ENCODE measurements at places on chromosomes 11 and 22.

GRCh38 chr11:35290876-35291275 lies 128.5 kb downstream of the SLC1A2 start:
- DNase-seq, result no peak

DNA sequence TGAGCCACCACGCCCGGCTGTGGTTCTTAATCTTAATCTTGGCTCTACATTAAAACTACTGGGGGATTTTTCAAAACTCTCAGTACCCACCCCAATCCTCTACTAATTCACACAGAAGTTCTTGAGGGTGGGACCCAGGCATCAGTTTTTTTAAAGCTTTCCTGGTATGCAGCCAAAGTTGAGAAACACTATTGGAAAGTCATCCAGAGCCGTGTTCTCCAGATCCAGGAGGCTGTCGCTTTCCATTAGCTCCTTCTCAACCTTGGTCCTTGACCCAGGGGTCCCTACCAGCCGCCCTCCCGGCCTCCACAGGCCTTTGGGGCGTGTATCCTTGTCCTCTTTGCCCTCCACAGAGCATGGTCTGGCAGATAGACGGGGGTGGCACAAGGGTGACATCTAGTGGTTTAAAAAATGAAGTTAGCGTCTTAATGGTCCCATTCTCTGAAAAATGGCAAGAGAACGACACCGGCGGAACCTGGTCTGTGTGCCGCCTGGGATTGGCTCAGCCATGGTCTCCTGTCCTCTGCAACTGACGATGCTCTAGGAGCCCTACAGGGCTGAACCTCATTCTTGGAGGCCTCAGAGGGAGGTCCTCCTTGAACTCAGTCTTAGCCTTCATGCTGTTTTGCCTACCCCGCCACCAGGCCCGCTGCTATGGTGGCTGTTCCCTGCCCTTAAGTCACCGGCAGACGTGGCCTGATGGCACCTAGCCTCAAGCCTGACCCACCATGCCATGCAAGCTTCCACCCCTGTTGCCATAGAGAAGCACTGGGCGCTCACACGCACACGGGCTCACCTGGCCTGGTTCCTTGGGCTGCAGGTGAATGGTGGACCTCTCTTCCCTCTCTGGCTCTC lies 152.0 kb upstream of the SYN3 start:
- DNase-seq, result peak; percentile 29

DNA sequence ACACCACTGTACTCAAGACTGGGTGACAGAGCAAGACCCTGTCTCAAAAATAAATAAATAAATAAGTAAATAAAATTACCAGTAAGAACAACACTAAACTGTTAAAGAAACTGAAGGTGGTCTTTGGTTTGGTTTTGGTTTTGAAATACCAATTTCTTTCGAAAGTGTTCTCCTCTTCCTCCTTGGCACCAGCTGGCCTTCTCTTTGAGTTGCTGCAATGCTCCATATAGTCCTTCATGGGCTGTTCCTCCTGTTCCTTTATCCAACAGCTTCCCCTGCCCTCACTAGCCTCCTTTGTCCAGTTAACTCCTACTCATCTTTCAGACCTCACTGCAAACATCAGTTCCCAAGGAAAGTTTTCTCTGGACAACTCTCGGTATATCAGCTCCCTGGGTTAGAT lies 5.0 kb upstream of the UVRAG start:
- DNase-seq, result no peak

- no peak for DNase-seq
These were observed 658 bp downstream of the STIP1 start for GRCh38 chr11:64186492-64187165.

GRCh38 chr11:78860720-78861422 lies 286.2 kb upstream of the NARS2 start:
- DNase-seq, result peak; percentile 24

GRCh38 chr22:49522582-49523373 lies 304.9 kb downstream of the BRD1 start:
- no peak for DNase-seq

- peak; percentile 48 for DNase-seq
These were observed 21.6 kb downstream of the ZFTA start for GRCh38 chr11:63747011-63747410.

- no peak for DNase-seq
These were observed 20.2 kb downstream of the NF2 start for GRCh38 chr22:29623553-29624169.

DNA sequence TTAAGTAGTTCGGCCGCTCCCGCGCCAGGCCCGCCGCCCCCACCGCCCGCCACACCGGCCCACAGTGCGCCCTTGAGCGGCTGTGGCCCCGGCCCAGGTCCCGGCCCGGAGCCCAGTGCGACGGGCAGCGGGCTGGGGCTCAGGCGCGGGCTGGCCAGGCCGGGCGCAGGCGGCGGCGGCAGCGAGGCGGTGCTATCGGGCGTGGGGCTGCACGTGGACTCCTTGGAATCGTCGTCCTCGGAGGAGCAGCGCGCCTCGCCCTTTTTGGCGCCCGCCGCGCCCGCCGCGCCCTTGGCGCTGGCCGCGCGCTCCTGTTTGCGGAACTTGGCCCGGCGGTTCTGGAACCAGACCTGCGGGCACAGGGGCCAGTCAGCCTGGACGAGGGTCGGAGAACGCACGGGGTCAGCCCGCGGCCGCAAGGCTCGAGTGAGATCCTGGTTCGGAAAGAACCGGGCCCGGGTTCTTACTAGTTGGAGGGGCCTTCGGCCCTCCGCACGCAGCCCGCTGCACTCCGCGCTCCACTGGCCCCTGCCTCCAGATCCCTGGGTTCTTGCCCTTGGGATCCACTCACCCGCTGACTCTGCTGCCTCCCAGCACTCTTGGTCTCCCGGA lies 4.0 kb downstream of the PHOX2A start:
- DNase-seq, result no peak

DNA sequence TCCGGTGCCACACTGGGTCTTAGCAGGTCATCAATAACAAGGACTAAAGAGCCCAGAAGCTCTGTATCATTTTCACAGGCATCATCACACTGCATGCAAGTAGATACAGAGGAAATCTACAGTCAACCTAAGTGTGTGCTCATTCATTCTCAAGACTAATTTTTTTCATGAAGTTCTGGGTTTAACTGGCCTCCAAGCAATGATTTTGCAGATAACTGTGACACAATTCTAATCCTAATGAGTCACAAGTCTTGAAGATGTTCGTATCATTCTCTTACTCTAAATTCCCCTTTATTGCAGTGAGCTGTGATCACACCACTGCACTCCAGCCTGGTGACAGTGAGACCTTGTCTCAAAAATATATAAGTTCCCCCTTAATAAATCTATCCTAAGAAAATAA lies 2.5 kb downstream of the OR52W1 start:
- DNase-seq, result peak; percentile 34
